ENCODE measurements at places on chromosomes 5 and 9.

- no peaks in the 10 kb centered on the region for H3K36me3 ChIP-seq
- H3K4me3 ChIP-seq: no peak overlapping the region
- no peak for DNase-seq
- no peaks in the 10 kb centered on the region for H3K27me3 ChIP-seq
- no peaks in the 10 kb centered on the region for H3K4me1 ChIP-seq
- H3K27ac ChIP-seq: no peak overlapping the region
These were observed 151.1 kb upstream of the POU5F2 start for GRCh38 chr5:93892481-93892880.

DNA sequence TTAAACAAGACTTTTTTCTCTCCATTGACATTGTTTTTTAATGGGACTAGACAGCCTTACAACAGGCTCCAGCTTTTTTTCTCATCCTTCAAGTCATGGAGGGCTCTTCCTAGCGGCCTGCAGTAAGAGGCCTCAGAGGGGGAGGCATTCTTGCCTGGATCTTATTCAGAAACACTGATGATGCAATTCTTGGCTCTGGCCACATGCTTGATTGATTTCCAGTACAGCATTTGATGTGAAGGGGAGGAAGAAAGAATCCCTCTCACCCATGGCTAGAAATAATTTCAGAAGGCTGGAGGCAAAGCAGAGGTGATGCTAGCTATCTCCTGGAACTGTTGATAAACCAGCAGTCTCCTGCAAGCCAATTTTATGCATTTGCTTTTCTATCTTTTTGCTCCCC, 324.8 kb downstream of the PRELID2 start:
- peaks cover 2% of the 10 kb centered on the region for H3K4me1 ChIP-seq
- H3K36me3 ChIP-seq: no peaks in the 10 kb centered on the region
- H3K27me3 ChIP-seq: no peaks in the 10 kb centered on the region

GRCh38 chr5:135560858-135561257, 17.9 kb downstream of the CXCL14 start:
- peak; percentile 88 for DNase-seq
- H3K36me3 ChIP-seq: no peaks in the 10 kb centered on the region
- H3K27me3 ChIP-seq: no peaks in the 10 kb centered on the region
- no peaks in the 10 kb centered on the region for H3K4me1 ChIP-seq

- H3K4me1 ChIP-seq: no peaks in the 10 kb centered on the region
- H3K27me3 ChIP-seq: no peaks in the 10 kb centered on the region
- no peaks in the 10 kb centered on the region for H3K36me3 ChIP-seq
These were observed 193.0 kb downstream of the DMAC1 start for GRCh38 chr9:7606591-7606990.

DNA sequence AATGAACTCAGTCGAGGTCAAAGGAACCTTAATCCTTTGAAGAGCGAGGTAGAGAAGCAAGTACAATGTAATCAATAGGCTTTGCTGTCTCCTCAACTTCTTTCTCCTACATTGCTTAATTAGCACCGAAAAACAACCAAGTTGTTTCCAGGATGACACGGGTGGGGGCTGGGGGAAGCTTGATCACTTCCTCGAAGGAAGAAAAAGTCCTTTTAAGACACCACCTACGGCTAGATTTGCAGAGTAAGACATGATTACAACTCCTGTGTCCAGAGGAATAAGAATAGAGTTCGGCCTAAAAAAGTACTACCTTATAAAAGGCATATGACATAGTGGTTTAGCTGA, 811 bp upstream of the ARRDC3 start:
- DNase-seq: no peak
- peak overlapping the region; percentile 80 for H3K4me3 ChIP-seq
- H3K27me3 ChIP-seq: no peaks in the 10 kb centered on the region
- H3K27ac ChIP-seq: peak overlapping the region; percentile 93
- no peaks in the 10 kb centered on the region for H3K4me1 ChIP-seq

GRCh38 chr5:53926026-53926425, 365.6 kb downstream of the NDUFS4 start:
- no peaks in the 10 kb centered on the region for H3K27me3 ChIP-seq
- H3K4me1 ChIP-seq: no peaks in the 10 kb centered on the region
- no peak overlapping the region for H3K4me3 ChIP-seq

Measured in aorta (tissue), 5 donors.